ENCODE measurements at places on chromosomes 2 and 18.

- peak; percentile 71 for DNase-seq
Measured at GRCh38 chr2:225668606-225669266, 269.2 kb downstream of the NYAP2 start.

DNA sequence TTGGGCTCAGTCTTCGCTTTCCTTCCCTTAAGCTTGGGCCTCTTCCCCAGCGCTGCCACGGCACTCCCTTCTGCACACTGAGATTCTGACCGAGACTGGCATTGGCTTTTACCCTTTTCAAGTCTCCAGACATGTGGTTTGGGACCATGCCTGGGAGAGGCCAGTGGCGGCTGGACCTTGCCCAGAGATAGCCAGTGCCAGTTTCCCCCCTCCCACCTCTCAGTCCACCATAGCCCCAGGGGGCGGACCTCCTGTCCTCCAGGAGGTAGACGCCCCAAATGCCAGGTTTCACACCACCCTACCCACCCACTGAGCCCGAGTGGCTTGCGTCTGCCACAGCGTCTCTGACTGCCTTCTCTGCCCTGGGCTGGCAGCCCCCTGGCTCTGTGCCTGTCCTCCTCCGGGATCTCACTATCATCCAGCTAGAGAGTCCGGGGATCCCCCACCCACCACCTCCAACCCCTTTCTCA is 47.7 kb downstream of the INPP5D start:
- DNase-seq = no peak

DNA sequence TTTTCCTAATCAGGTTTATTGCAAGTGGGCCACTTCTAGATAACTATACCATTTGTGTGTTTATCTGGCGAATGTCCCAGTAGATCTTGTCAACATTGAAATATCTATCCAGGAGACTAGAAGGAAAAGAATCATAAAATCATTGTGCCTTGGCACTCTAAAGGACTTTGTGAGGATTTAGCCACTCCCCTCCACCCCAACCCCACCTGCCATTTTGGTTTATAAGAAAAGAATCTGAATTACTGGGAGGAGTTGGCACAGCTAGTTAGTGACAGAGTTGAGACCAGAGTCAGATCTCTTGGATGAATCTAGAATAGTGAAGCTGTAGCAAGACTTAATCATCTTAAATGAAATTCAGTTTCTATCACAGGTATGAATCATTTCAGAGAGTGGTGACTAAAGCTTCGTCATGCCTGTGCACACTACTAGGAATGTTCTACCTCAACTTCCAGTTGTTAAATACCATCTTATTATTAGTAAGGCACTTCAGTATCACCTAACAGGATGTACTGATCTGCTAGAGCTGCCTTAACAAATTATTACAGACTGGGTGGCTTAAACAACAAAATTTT is 212.7 kb upstream of the SLC14A2 start:
- no peak for DNase-seq

DNA sequence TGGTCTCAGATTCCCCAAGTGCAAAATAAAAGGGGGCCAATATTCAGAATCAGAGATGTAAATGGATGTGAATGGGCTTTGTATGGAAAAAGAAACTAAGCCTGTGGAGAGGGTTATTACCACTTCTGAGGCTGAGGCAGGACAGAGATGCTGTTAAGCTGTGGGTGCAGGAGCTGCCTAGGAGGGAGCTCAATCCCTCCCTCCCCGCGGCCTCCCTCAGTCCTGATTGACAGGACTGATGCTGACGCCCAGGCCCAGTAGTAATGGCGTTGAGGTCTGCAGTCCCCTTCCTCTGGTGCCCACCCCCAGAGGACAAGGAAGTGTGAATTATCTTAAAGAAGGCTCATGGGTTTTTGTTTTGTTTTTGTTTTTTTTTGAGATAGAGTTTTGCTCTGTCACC is 40.4 kb downstream of the PSD4 start:
- DNase-seq = no peak

- no peak for DNase-seq
Measured at GRCh38 chr2:225989809-225990208, 590.3 kb downstream of the NYAP2 start.

GRCh38 chr2:68404893-68405799 is 40.1 kb downstream of the PLEK start:
- DNase-seq = no peak

- peak; percentile 11 for DNase-seq
Measured at GRCh38 chr18:46174342-46175041, 70.3 kb downstream of the HAUS1 start.

DNA sequence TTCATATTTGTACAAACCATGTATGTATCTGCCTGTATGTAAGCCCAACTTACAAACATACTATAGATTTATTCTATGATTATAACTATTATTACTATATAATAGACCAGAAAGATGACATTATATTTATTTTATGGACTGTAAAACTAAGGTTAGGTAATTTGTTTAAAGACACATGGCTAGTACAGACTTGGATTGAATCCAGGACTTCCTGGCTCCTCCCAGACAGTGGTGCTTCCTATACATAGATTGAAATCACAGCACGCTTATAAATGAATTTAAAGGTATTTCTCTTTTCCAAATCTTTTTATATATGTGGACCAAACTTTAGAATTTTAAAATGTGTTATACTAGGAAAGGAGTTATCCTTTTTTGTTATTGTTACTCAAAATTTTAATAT is 151.6 kb upstream of the MYO3B start:
- peak; percentile 18 for DNase-seq

DNA sequence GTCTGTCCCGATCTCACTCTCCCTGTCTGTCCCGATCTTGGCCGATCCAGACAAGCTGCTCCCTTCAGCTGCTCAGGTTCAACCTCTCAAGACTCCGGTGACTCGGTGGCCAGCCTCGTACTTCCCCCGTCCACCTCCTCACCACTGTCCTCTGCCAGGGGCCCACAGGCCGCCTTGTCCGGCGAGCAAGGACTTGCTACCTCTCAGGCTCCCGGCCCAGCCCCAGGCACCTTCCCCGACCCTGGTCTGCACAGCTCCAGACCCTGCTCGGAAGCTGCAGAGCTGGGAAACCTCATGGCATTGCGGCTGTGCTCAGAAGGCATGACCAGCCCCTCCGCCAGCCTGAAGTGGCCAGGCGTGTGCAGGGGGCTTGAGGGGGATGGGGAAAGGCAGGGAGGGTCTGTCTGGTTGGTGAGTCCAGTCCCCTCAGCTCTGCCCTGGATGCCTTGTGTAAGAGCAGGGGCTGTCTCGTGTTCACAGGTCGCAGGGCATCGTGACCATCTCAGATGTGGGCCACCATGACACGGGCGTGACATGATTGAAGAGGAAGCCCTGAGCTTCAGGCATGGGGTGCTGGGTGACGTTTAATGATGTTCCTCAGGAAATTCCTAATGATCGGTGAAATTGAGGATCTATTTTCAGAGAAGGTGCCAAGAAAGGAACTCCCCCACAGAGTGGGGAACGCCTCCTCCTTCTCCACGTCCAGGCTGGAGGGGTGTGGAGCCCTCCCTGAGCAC is 121.2 kb upstream of the CTDP1 start:
- no peak for DNase-seq

DNA sequence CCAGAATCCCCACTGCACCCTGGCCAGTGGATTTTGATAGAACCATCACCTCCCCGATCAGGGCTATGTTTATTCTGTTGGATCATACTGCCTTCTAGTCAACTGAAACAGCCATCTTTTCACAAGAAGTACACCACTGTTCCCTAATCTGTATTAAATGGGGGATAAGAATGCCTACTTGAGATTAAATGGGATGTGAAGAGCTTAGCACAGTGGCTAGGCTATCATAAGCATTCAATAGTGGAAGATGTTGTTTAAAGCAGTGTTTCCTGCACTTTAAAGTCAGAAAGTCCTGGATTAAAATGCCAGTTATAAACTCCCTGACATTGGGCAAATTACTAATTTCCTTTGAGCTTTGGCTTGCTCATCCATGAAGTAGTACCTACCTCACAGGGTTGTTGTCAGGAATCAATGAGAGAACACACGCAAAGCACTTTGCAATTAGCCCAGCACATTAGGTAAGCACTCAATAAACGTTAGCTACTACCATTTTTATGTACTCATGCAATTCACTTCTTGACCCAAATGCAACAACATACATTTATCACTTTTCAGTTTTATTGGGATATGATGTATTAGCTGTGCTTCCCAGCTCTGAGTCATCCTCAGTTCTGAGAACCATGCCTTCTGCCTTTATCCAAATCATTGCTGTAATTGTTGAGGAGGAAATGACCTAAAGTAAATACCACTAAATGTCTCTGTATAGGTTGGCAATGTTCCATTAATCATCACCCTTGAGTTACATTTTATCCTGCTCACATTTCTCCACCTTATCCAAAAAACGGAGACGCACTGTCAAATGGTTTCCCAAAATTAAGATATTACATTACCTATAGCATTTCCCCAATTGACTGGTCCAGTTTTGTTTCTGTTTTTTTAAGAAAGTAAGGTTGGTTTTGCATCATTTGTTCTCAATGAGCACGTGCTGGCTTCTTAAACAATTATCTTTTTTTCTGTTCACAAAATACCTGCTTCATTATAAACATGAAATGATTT is 2.1 kb downstream of the TMEM247 start:
- peak; percentile 39 for DNase-seq

GRCh38 chr2:187102381-187102780 is 253.4 kb upstream of the ZSWIM2 start:
- no peak for DNase-seq

DNA sequence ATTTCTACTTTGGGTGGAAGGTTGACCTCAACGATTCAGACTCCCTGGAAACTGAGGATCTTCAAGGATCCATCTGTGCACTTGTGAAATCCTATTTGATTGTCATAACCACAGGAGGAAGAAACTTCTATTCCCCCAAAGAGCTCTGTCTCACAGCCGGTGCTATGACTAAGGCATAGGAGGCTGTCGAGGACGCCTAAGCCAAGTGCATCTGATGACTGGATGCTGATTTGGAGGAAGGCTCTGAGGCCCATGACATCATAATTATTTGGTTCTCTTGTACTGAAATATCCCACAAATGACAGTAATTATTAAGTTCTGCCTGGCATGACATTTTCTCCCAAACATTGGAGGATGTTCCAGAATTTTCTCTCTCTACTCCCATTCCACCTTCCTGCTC is 13.8 kb upstream of the KCNF1 start:
- no peak for DNase-seq

- DNase-seq = no peak
Measured at GRCh38 chr18:78787751-78788150, 191.9 kb upstream of the SALL3 start.

GRCh38 chr2:236852977-236853374 is 232.7 kb upstream of the COPS8 start:
- DNase-seq = no peak

DNA sequence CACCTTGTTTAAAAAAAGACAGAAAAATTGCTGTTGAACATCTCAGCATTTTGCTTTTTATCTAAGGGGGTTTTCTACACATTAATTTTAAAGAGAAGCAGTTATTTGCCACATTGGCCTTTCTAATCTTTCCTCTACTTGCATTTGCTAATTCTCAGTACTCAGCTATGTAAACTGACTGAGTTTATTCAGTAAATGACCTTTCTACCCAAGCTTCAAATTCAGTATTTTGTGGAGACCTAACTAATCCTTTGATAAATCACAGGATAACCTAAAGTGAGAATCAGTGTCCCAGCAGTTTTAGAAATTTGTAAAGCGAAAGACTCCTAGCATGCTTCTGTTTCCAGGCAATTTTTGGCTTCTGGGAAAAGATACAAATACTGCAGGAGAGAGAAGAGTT is 288.4 kb downstream of the ASXL3 start:
- DNase-seq = no peak

DNA sequence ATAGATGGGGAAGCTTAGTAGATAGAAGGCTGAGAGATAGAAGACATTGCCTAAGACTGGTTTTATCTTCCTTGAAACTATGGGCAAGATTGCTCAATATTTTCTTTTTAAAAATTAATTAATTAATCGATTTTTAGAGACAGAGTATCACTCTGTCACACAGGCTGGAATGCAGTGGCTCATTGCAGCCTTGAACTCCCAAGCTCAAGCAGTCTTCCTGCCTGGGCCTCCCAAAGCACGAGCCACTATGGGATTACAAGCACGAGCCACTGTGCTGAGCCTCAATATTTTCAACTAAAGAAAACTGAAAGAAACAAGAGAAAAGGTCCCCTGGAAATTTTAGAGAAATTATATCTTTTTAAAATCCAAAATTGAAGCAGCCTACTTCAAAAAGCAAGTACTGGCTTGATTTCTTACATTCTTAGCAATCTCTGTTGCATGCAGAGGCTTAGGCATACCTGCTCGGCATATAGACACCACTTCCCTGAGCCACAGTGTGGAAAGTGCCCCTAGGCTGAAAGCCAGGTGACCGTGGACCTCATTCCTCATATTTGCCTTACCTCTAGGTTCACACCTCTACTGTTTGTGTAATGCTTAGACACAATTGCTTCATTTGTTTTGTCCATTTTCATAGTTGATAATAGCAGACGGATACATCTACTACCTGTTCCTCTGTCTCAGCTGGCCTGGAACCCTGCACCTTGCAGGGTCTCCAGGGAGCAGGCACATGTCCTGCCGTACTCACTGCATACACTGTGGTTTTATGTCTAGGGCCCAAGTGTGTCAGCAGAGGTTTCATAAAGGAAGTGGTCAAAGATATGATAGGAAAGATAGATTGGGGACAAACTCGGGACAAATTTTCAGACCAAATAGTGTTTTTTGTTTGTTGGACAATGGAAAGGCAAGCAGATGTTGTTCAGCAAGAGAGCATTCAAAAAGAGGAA is 166.5 kb upstream of the ALPP start:
- DNase-seq = no peak

DNA sequence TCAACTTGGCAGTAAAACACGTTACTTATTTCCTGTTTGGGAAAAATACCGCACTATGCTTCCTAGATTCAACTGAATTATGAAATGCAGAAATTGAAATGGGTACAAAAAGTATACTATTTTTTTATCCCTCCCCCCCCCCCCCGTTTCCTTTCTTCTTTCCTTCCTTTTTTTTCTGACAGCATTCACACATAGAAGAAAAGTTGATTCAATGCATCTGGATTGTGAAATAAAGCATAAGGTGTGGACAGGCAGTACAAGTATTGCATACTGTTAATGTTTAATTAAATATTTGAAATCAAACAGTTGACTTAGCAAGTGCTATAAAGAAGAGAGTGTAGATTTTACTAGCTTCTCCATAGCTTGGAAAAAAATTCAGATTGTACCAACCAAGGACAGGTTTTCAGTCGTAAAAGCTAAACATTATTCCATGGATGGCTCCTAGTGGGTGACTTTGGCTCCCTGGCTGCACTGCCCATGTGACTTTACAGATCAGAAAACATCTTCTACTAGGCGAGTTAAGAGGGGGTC is 21.6 kb upstream of the AGFG1 start:
- DNase-seq = no peak

GRCh38 chr2:3631851-3632659 is 25.9 kb upstream of the ALLC start:
- no peak for DNase-seq

- no peak for DNase-seq
Measured at GRCh38 chr18:2654928-2655177, 673 bp upstream of the SMCHD1 start.

GRCh38 chr18:45061359-45061758 is 380.7 kb downstream of the SETBP1 start:
- DNase-seq = no peak

GRCh38 chr2:156447761-156448160 is 11.6 kb downstream of the GPD2 start:
- DNase-seq = no peak
